Smooth muscle cell of bladder (primary cell): ENCODE measurements at places on chromosomes 16 and 17. TPM values are rescaled to one million over a fixed set of nuclear protein-coding genes. Genes with fewer than 3 reads are reported as not detected.

SOST gene
- not detected in 2 replicates for total RNA-seq

TNFRSF17 gene
- total RNA-seq: not detected in 2 replicates

HP gene
- total RNA-seq: not detected in 2 replicates

TUFM gene
- 108 and 110 TPM in 2 replicates for total RNA-seq

GPR139 gene
- total RNA-seq: not detected in 2 replicates

AHSP gene
- total RNA-seq: not detected in 2 replicates

C16orf89 gene
- total RNA-seq: 2.4 and 3.3 TPM in 2 replicates

DHX40 gene
- total RNA-seq: 66.7 and 71.0 TPM in 2 replicates

NPB gene
- total RNA-seq: 0.28 and 0.46 TPM in 2 replicates

CCDC200 gene
- not detected in 2 replicates for total RNA-seq

PMFBP1 gene
- total RNA-seq: under 0.01 and 0.18 TPM in 2 replicates

GAN gene
- total RNA-seq: 4.3 and 11.3 TPM in 2 replicates

SULT1A3 gene
- total RNA-seq: 2.4 and 3.4 TPM in 2 replicates

TEX14 gene
- under 0.01 TPM in 1 of 2 replicates, not detected in the other for total RNA-seq

PDE6G gene
- total RNA-seq: 0.65 TPM in 1 of 2 replicates, not detected in the other

PSKH1 gene
- total RNA-seq: 8.7 and 14.7 TPM in 2 replicates

SLFN12L gene
- under 0.01 TPM in 1 of 2 replicates, not detected in the other for total RNA-seq

TPSB2 gene
- not detected in 2 replicates for total RNA-seq

KRTAP17-1 gene
- total RNA-seq: not detected in 2 replicates

C17orf113 gene
- total RNA-seq: 0.09 and 0.14 TPM in 2 replicates

TMEM97 gene
- 25.1 and 31.3 TPM in 2 replicates for total RNA-seq

NPIPA8 gene
- total RNA-seq: not detected in 2 replicates

SEPTIN12 gene
- total RNA-seq: not detected in 2 replicates

CMC2 gene
- total RNA-seq: 26.7 and 35.9 TPM in 2 replicates

PRKCB gene
- under 0.01 and 0.28 TPM in 2 replicates for total RNA-seq

BHLHA9 gene
- not detected in 2 replicates for total RNA-seq

ZACN gene
- not detected in 2 replicates for total RNA-seq

CHST5 gene
- not detected in 2 replicates for total RNA-seq

ANKRD40CL gene
- total RNA-seq: not detected in 2 replicates

NUPR1 gene
- total RNA-seq: 32.5 and 50.5 TPM in 2 replicates

GJC1 gene
- 5.1 and 7.1 TPM in 2 replicates for total RNA-seq

EPN3 gene
- not detected in 2 replicates for total RNA-seq

HAS3 gene
- 2.4 and 7.6 TPM in 2 replicates for total RNA-seq

TNFRSF13B gene
- total RNA-seq: not detected in 2 replicates

KRTAP4-9 gene
- total RNA-seq: not detected in 2 replicates

C17orf78 gene
- not detected in 2 replicates for total RNA-seq

TEDC2 gene
- 1.00 and 1.0 TPM in 2 replicates for total RNA-seq

COX4I1 gene
- 658 and 659 TPM in 2 replicates for total RNA-seq

LYZL6 gene
- total RNA-seq: not detected in 2 replicates

JPH3 gene
- total RNA-seq: under 0.01 TPM in 1 of 2 replicates, not detected in the other

CCL16 gene
- not detected in 2 replicates for total RNA-seq
